CD4-positive, alpha-beta T cell treated with Interleukin-2 at 100 ng/mL for 4 hours (primary cell): ENCODE measurements at places on chromosomes 6 and 20.
A peak's percentile ranks its signal among the peaks of the same experiment; 100 is the strongest.

GRCh38 chr6:125954735-125955339, 1.7 kb upstream of the HINT3 start:
- no peak for DNase-seq

GRCh38 chr6:129105793-129106192, 222.9 kb downstream of the LAMA2 start:
- no peak for DNase-seq

- DNase-seq: no peak
These were observed 68.2 kb upstream of the XRN2 start for GRCh38 chr20:21234806-21235483.

DNA sequence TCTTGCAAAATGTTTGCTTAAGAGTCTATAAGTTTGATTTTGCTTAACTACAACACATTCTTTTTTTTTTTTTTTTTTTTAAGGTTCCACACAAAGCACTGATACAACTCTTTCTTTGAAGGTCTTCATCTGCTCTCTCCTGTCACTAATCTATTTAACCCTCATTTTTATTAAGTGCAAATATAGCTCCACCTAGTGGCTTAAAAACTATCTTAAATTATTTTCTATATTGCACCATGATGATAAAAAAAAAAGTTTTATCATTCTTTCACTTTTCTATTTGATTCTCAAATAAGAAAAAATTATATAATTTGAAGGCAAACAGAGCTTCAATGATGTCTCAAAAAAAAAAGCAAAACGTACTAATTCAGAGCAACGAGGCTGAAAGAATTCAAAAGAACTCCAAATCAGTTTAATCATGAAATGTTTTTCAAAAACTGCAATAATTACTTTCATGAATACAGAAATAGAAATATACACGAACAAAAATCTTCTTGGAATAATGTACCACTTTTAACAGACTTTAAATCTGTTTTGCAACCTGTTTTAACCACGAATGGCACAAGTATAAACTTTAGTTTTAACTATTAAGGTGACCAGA, 12.8 kb downstream of the ESF1 start:
- DNase-seq: peak; percentile 27

GRCh38 chr20:1427457-1428054, 34.7 kb upstream of the FKBP1A start:
- DNase-seq: no peak

GRCh38 chr6:9064156-9064555, 628.8 kb upstream of the SLC35B3 start:
- DNase-seq: no peak

DNA sequence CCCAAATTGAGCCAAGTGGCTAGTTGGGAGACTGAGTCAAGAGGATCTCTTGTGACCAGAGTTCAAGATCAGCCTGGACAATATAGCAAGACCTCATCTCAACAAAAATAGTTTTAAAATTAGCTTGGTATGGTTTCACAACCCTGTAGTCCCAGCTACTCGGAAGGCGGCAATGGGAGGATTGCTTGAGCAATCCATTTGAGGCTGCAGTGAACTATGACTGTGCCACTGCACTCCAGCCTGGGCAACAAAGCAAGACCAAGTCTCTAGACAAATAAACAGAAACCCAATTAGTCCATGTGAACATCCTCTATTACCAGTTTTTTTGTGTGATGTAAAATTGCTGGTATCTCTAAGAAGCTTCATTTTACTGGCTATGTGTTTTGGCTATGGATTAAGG, 106.2 kb downstream of the TULP4 start:
- DNase-seq: no peak

DNA sequence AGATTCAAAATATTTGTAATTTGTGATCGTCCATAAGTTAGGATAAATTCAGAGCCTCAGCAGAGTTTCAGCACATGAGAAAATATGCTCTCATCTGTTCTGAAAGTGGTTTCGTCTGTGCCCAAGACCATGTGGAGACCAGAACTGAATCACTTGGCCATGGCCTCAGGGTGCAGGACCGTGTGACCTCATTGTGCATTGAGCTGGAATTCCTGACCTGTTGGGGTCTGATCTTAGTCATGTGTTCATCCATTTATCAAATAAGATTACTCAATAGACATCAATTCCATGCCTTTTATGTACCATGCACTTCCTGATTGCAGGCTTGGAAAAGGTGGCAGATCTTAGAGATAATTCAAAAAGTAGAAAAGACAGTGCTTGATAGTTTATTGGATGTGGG, 680.5 kb downstream of the QKI start:
- DNase-seq: no peak

- DNase-seq: no peak
These were observed 219.5 kb upstream of the JAG1 start for GRCh38 chr20:10893321-10893720.

DNA sequence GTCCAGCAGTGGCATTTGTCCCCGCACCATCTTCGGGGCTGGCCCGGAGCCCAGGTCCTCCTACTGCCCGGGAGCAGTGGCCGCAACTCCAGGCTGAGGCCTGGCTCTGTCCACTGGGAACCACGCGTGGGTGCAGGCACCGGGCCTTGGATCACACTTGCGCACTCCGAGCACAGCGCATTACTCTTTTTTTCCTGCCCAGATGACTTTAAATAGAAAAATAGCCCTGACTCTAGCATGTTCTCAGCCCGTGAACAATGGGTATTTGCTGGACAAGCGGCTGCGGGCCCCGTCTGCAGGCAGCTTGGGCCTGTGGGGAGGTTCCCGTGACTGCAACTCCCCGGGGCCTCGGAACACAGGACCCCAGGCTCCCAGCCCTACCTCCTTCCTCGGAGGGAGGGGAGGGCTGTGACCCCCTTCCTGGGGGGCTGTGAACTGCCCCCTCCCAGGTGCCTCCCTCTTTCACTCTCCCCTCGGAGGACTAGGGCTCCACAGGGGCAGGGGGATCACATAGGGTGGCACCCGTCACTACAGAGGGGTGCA, 162.2 kb downstream of the TBXT start:
- no peak for DNase-seq

GRCh38 chr6:44131892-44132291, 4.5 kb downstream of the TMEM63B start:
- no peak for DNase-seq

GRCh38 chr6:75827163-75827562, 78.1 kb downstream of the MYO6 start:
- DNase-seq: no peak

DNA sequence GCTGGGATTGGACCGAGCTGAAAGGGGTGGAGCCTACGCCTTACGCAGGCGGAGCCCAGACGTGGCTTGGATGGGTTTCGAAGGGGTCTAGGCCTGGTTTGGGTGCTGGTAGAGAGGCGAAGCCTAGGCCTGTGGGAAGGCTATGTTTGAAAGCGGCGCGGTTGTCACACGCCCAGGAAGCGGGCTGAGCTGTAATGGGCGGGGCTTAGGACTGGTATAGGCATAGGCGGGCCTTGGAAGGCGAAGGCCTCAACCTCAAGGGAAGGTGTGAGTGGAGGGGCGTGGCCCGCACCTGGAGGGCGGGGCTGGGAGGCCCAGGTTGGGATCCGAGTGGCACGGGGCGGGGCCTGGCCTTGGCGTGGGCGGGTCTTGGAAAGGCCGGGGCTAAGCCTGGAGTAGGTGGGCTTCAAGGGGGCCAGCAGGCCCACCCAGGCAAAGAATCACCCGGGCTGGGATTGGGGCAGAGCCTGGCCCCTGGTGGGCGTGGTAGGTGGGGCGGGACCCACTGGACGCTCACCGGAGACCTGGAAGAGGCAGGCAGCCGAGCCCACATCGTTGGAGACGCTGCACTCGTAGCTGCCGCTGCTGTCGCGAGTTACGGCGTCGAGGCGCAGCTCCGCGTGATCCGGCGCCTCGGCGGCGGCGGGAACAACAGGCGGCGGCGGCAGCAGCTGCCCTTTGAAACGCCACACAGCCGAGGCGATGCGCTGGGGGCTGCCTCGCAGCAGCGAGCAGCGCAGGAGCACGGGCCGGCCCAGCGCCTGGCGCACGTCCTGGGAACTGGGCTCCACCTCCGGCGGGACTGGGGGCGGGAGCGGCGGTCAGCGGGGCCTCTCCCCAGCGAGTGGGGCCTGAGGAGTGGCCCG, 49.0 kb downstream of the MDGA1 start:
- DNase-seq: peak; percentile 29

- no peak for DNase-seq
These were observed 195.9 kb downstream of the AKAP7 start for GRCh38 chr6:131331151-131331550.

DNA sequence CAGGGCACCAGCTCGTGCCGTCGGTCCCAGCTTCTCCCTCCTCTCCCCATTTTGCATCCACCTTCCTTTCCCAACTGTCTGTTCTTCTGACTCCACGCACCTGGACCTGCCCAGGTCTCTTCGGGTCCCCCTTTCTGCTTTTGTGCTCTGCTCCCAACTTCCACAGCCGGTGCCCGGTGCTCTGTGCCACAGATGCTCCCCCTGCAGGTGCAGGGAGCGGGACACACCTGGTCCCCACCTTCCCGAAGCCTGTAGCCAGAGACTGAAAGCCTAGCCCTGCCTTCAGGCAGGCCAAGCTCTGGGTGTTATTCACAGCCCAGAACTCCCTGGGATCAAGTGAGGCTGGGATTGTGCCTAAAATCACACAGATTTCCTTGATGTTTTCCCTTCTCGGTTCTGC, 24.6 kb upstream of the BMP7 start:
- no peak for DNase-seq

GRCh38 chr6:37913210-37913609, 93.7 kb downstream of the ZFAND3 start:
- DNase-seq: no peak

DNA sequence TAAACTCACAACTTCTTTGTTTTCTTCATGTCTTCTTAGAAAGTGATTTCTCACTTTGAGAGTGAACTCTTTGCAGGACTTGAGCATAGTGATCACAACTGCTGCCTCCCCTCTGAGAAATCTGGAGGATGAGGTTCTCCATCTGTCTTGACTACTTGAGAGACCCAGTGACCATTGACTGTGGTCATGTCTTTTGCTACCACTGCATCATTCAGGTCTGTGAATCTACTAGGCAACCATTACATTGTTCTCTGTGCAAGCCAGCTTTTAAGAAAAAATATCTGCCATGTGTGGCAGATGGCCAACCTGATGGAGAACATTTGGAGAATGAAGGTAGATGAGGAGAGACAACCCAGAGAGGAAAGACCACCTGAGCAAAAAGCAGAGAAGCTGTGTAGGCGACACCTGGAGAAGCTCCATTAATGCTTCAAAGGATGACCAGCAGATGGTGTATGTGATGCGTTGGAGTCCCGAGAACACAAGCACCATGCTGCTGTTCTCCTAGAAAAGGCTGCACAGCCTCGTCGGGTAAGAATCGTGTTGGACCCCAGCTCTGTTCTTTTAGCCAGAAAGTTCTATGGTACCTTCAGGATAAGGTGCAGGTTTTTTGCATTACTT, 25.1 kb upstream of the TRIM26 start:
- DNase-seq: peak; percentile 38

GRCh38 chr20:48195121-48195870, 410.0 kb upstream of the SULF2 start:
- no peak for DNase-seq

DNA sequence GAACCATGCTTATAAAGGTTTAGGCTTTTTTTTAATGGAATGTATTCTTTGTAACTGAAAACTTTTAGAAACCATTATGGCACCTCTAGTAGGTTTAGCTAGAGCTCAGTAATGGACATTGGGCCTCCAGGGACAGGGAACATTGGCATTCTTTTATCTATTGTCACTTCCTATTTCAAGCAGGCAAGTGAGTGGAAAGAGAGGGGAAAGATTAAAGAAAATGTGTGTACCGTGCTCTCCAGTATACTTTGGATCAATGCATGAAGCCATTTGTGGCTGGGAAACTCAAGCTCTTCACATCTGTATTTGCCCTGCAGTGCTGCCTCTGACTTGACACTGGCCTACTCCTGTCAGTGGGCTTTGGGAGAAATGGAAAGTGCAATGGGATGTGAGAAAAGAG, 18.6 kb downstream of the RBM24 start:
- no peak for DNase-seq

GRCh38 chr20:35776513-35777101, 4.8 kb downstream of the PHF20 start:
- DNase-seq: no peak
